ENCODE measurements at places on chromosomes 2 and 18.

DNA sequence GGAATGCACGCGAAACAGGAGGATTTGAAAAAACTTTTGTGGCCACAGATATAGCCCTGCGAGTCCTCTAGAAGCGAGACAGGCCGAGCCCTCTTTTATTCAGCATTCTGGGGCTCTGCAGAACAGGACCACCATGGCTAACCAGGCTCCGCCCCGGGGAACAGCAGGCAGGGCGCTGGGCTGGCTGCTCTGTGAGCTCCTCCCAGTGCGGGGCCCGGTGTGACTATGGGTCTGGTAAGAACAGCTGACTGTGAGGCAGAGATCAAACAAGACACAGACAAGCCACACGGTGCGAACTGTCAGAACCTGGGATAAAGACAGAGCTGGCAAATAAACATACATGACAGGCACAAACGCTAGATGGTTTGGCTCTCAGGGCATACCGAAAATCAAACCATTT lies 15.5 kb downstream of the PXDN start:
- DNase-seq, result no peak

GRCh38 chr2:118077636-118078247 lies 10.5 kb upstream of the INSIG2 start:
- DNase-seq, result no peak

- DNase-seq, result no peak
Observed at GRCh38 chr18:45864081-45864480, 38.6 kb downstream of the SIGLEC15 start.

- no peak for DNase-seq
Observed at GRCh38 chr2:156818944-156819343, 382.8 kb downstream of the GPD2 start.
